ENCODE measurements at places on chromosomes 6 and 20. TPM values are rescaled to one million over a fixed set of nuclear protein-coding genes. Genes with fewer than 3 reads are reported as not detected.

- peak; percentile 63 for DNase-seq
Measured at GRCh38 chr6:32177183-32177787, 920 bp upstream of the RNF5 start.

Gene ZNF184
- 13.9 TPM for total RNA-seq

Gene SLC22A1
- total RNA-seq = 2.8 TPM

Gene KIFC1
- total RNA-seq = 148 TPM

- peak; percentile 66 for DNase-seq
Measured at GRCh38 chr6:163332575-163332974, 81.9 kb upstream of the QKI start.

Gene BMP7
- total RNA-seq = 12.7 TPM

Gene PGBD1
- 12.4 TPM for total RNA-seq

Gene PTPRT
- not detected for total RNA-seq

Gene C20orf96
- total RNA-seq = 0.57 TPM

Gene FAM162B
- total RNA-seq = 0.29 TPM

GRCh38 chr6:80477591-80477990 lies 371.1 kb downstream of the BCKDHB start:
- DNase-seq = no peak

GRCh38 chr20:53937339-53937741 lies 133.1 kb downstream of the BCAS1 start:
- no peak for DNase-seq

DNA sequence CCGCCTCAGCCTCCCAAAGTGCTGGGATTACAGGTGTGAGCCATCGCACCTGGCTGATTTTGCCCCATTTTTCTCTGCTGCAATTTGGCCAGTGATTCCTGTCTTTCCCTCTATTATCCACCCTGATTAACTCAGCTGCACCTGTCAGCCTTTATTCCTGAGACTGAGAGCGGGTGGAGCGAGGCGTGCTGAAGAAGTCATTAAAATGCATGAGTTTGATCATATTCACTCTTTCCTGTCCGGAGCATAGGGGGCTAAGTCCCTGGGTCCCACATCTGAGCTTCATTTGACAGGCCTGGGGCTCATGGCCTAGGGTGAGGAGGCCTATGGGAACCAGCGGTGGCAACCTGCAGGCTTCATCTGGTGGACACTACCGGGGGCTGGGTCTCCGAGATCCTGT lies 25.7 kb upstream of the CTNNBL1 start:
- DNase-seq = no peak

DNA sequence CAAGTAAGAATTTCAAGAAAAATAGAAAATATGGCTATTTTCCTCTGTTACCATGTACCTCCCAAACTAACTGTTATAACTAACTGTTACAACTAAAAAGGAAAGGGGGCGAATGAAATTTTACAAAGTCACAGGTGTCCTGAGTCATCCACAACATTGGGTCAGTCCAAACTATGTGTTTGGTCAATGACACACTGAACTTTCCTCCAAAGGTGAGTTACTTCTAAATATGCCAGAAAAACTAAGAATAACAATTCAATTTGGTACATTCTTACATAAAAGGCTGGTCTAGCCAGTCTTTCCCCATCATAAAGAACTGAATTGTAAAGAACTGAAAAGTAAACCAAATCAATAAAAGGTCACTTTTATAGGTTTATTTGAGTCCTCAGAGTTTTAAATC lies 44.3 kb downstream of the ILRUN start:
- no peak for DNase-seq

- DNase-seq = peak; percentile 27
Measured at GRCh38 chr6:34982424-34982852, 93.4 kb downstream of the ANKS1A start.

Gene SMLR1
- not detected for total RNA-seq

Gene LTB
- not detected for total RNA-seq

DNA sequence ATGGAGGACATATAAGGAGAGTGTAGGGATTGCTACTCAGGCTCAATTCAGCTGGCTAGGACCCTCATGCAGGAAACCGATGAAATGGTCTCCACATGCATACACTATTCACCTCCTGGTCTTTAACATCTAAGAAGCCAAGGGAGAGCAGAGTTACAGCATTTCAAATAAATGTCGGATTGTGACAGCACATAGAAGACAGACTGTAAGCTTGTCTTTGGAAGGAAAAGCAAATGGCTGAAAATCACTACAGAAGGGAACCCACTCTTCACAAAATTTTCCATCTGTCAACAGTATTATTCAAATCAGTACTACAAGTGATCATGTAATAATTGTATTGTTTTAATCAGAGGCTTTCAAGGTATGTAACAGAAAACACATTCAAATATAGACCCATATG lies 72.9 kb downstream of the ATG5 start:
- DNase-seq = no peak

DNA sequence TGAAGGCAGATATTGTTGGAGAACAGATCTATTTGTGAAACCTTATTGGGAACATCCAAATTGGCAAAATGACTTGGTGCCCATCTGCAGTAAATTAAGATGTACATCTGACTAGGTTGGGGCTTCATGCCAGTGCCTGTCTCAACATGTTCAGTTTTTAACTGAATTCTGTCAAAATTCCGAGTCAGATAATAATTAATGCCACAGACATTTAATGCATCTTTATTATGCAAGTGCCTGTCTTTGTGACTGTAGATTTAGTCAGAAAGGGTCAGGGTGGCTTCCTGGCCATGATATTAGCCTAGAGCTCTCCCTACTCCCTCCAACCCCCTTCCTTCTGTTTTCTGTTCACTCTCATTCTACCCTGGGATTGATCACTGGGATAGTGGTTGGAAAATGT lies 199.3 kb upstream of the FLRT3 start:
- no peak for DNase-seq

Gene SNAI1
- 1.7 TPM for total RNA-seq

DNA sequence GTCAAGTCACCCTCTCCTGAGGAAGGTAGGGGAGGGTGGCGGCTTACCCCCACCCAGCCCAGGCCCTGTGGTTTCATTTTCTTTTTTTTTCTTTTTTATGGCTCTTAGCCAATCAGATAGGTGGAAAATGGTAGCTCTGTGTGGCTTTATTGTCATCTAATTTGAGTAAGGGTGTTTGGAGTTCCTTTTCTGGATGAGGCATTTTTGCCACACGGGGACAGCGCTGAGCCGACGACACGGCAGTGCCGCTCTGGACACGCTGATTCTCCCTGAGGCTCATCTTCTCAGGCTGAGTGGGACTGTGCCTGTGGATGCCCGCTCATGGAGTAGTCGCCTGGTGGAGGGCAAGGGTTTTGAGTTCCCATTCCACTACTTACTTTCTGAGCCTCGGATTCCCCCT lies 37.6 kb upstream of the ANGPT4 start:
- DNase-seq = peak; percentile 27

Gene CPXM1
- total RNA-seq = 2.0 TPM

DNA sequence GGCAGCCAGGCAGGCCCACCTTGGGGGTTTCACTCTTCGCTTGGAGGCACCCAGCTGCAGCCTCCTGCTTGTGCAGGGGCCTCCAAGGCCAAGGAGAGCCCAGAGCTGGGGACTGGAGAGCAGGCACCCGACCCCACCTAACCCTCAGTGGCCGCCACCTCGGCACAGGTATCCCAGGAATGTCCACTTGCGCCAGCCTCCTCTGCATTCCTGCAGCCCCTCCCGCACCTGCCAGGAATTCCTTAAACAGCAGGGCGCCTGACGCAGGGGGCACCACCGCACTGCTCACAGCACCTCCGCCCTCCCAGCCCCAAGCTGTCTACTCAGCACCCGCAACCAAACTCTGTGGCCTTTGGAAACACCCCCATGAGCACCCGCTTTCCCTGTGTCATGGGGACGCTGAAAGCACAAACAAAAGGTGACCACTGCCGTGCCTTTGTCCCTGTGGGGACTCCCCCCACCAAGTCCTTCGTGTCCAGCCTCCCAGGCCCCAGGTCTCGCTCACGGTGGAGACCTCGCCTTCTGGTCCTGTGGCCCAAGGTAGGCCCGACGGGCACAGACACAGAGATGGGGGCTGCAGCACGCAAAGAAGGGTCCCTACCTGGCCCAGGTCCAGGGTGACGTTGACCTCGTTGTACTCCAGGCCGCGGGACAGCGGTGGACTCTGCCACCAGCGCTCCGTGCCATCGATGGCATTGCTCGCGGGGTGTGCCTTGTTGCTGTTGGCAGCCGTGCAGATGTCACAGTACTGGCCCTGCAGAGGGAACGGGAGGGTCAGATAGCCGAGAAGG lies 5.1 kb downstream of the LAMA5 start:
- peak; percentile 5 for DNase-seq
